ENCODE measurements at places on chromosomes 4 and X.
A peak's percentile ranks its signal among the peaks of the same experiment; 100 is the strongest.

- peak; percentile 53 for DNase-seq
Measured at GRCh38 chrX:136608295-136608933, 39.5 kb upstream of the CD40LG start.

DNA sequence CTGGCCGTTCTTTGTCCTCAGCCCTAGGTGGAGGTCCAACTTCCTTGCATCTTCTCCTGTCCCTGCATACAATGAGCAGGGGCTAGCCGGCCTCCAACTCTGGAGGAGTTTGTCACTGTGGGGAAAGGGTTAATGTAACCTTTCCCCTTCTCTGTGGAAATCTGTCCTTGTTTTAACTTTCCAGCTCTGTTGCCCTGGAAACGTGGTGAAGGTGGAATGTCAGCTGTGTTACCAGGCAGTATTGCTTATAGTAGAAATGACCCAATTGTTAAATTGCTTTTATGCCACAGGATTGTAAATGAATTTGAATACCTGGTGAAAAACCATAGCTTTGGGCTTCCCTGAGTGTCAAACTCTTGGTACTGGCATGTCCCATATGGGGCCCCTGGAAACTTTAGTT, 131.6 kb upstream of the SCML1 start:
- no peak for DNase-seq

- DNase-seq: no peak
Measured at GRCh38 chrX:141936080-141936479, 32.4 kb downstream of the MAGEC1 start.

DNA sequence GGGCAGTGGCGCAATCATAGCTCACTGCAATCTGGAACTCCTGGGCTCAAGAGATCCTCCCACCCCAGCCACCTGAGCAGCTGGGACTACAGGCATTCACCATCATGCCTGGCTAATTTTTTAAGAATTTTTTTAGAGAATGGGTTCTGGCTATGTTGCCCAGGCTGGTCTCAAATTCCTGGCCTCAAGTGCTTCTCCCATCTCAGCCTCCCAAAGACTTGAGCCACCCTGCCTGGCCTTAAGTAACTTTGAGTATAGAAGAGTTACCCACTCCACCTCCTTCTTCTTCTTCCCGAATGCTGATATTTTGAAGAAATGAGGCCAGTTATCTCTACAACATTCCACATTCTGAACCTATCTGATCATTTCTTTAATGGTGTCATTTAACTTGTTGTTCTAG, 72.4 kb upstream of the WWC2 start:
- DNase-seq: no peak

- DNase-seq: no peak
Measured at GRCh38 chrX:30822068-30822681, 66.9 kb downstream of the TAB3 start.

DNA sequence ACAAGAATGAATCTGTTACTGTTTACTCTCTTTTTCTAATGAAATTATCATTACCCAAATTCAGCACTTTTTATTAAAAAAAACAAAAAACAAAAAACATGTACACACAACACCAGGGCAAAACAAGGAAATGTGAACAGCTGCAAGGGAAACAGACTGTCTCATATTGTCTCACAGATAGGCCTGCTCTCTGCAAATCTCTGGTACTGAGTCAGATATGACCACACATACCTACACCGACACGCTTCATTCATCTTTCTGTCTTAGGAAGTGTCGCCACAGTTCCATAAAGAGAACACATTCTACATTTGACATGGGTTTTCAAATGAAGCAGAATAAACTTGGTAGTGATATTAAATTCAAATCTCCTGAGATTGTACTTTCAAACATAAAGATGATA, 92.2 kb upstream of the GPR34 start:
- no peak for DNase-seq

DNA sequence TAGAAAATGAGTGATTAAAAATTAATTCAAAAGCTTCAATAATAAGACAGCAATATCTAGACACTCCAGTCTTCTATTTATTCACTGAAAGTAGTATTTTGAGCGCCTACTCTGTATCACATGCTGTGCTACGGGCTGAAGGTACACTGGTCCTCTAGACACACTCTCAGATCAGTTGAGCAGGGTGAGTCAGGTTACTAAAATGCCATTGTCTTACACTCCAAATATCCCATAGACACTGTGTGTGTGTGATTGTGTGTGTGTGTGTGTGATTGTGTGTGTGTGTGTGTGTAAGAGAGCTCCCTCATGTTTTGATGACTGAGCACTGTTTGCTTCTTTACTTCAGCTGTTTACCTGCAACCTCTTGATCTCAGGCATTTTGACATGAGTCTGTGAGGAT, 342.8 kb upstream of the BOD1L1 start:
- no peak for DNase-seq

GRCh38 chrX:16992951-16993350, 46.5 kb downstream of the REPS2 start:
- DNase-seq: no peak

GRCh38 chr4:26887143-26887542, 26.5 kb downstream of the STIM2 start:
- DNase-seq: no peak

GRCh38 chrX:24260842-24261550, 52.9 kb downstream of the SUPT20HL2 start:
- DNase-seq: peak; percentile 7

- DNase-seq: no peak
Measured at GRCh38 chr4:26942871-26943270, 82.2 kb downstream of the STIM2 start.

DNA sequence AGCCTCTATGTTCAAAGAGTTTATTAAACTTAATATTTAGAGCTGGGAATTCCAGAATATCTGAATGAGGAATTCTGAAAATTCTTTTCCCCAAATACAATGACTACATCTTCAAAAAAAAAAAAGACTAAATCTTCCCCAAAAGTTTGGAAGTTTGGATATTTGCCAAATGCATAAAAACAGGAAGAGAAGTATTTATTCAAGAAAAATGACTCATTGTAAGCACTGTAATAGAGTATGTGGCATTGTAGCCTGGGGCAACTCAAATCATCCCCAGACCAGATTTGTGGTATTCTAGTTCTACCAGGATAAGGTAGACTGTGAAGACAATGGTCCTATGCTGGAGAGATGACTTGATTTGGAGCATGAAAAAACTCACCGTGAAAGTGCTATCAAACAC, 78.5 kb upstream of the PDHA2 start:
- no peak for DNase-seq

DNA sequence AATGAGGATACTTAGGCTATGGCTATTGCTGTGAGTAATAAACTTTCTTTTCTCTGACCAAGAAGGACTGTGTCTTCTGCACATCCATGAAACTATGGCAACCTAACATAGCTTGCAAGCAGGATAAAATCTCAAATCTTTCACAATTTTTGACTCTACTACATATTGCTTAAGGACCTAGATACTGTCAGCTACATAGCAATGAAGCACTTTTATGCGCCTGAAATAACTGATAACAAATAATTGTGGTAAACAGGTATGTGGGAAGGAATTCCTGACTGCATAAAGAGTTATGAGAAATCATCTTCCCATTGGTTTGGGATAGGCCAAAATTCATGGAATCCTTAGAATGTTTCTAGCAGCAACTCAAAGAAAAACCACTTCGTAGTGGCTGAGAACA, 41.2 kb upstream of the PDGFC start:
- DNase-seq: no peak

GRCh38 chr4:181967401-181967800, 275.8 kb upstream of the TENM3 start:
- DNase-seq: no peak

- no peak for DNase-seq
Measured at GRCh38 chr4:151664289-151664688, 96.5 kb downstream of the GATB start.

GRCh38 chrX:70279081-70279480, 2.9 kb upstream of the RAB41 start:
- no peak for DNase-seq

- no peak for DNase-seq
Measured at GRCh38 chrX:57177070-57177469, 39.9 kb upstream of the SPIN2A start.

DNA sequence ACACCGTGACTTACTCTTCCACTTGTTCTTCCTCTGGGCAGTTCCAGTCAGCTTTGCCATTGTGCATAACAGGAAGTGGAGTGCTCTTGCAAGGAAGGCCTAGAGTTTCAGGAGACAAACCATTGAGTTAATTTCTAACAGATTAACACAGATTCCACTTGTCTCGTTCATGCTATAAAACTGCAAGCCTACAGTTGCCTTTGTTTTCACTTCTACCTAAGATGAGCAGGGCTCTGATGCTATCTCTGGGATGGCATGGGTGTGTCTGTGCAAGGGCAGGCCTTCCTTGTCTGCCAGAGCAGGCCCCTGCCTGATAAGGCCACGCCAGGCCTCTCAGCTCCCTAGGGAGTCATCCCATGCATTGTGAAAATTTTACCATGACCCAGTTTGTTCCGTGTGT, 67.7 kb upstream of the PGRMC2 start:
- DNase-seq: no peak

- DNase-seq: no peak
Measured at GRCh38 chr4:176753049-176753448, 39.7 kb downstream of the VEGFC start.

DNA sequence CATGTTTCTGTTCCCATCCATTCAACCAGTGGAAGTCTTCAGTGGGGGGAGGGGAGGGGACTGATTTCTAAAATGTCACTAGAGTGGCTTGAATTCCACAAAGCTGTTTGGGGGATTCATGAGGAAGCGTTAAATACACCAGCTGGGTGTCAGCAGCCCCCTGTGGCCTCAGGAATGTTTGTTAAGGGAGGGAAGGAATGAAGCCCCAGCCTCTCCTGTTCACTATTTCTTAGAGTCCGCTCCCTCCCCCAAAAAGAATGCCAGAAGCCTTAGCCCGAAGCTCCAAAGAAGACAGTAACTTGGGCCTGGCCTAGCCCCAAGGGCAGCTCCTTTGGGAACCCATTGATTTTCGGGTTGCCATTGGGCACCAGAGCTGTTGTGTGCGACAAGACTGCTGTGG, 3.3 kb downstream of the SHROOM2 start:
- DNase-seq: no peak

DNA sequence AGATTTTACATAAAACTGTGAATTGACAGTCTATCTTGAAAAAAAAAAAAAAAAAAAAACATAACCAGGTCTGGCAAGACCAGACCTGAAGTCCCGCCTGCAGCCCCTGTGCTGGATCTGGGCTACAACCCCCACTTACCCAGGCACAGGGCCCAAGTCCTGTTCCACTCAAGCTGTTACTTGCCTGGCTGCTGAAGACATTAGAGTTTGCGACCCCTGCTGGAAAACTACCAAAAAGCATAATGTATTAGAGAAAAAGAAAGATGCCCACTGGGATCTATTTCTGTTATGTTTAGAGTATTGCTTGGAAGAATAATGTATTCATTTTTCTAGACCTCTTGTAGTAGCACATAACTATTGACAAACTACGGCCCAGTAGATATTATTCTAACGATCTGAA, 4.7 kb downstream of the HS3ST1 start:
- DNase-seq: peak; percentile 11

GRCh38 chr4:85737254-85737653, 262.3 kb downstream of the ARHGAP24 start:
- DNase-seq: no peak

DNA sequence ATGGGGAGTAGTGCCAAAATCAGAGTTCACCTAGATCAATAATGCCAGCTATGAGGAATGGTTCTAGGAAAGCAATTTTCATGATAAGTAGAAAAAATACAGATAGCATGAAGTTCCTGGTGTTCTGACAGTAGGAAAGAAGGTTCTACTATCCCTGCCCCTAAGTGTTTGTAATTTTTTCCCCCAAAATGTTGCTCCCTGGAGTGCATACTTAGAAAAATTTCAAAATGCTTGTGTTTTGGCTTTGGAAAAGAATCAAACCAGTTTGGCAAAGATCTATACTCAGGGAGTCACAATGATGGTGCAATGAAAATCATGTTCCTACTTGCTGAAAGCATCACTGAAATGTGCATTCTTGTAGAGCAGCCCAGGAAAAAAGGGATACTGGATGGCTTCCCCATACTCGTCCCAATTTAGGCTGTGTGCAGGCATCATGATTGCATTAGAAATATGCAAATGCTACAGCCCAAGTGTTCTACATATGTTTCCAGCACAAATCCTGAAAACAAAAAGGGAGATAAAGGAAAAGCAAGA, 74.7 kb downstream of the LPAR4 start:
- DNase-seq: no peak

GRCh38 chr4:186118582-186118981, 14.1 kb downstream of the FAM149A start:
- DNase-seq: no peak

- no peak for DNase-seq
Measured at GRCh38 chrX:108230574-108230973, 139.0 kb downstream of the ATG4A start.

DNA sequence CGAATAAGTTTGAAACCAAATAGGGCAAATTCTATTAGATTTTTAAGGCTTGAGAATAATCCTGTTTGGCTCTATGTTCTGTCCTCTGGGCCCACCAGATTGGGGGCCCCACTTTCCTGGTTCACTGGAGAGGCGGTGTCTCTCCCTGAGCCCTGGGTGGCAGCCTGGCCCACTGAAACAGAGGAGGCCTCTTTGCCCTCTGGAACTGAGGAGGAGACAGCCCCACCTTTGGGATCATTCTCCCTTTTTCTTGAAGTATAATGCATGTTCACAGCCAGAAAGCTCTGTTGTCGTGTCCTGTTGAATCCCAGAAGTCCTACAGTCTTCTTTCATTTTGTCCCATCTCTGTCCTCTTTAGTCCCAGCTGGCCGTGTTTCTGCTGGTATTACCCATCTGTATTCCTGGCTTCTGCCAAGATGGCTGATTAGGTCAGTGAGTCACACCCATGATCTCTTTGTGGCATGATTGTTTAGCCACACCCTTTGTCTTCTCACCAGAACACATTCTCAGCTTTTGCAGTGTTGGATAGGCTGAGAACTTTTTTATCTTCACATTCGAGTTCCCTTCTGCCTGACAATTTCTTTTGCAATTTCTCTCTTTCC, 8.1 kb upstream of the TBC1D25 start:
- DNase-seq: no peak
